ENCODE measurements at places on chromosomes 16 and 17.

DNA sequence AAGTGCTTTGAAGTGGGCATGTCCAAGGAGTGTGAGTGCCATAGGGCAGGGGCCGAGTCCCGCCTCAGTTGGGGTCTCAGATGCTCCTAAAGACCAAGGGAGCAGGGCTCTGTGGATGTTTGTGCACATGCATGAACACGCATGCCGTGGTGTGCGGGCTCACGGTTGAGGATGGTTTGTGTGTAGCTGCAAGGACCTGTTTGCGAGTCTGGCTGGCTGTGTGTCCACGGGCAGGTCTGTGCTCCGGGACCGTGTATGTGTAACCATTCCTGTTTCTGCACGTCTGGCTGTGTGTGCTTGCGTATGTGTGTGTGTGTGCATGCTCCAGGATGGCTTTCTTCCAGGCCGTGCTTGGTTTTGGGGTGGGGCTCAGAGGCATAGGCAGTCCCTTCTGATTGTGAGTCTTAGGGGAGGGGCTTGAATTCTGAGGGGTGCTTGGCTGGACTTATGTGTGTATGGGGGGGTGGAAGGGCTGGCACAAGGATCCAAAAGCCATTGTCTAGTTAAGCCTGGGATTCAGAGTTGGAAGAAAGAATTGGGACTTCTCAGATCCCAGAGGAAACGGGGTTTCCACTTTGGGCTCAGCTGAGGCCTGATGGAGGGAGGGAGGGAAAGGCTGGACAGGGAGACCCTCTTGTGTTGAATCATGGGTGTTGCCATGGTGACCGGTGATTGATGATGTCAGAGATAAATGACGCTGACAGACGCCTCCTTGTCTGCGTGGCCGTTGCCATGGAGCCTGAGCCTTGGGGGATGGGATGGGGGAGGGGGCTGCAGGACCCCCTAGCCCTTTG, 14.4 kb downstream of the GJD3 start:
- DNase-seq = no peak
- H3K4me3 ChIP-seq = no peak overlapping the region
- H3K27me3 ChIP-seq = no peaks in the 10 kb centered on the region
- H3K27ac ChIP-seq = peak overlapping the region; percentile 23
- H3K36me3 ChIP-seq = peaks cover 65% of the 10 kb centered on the region

DNA sequence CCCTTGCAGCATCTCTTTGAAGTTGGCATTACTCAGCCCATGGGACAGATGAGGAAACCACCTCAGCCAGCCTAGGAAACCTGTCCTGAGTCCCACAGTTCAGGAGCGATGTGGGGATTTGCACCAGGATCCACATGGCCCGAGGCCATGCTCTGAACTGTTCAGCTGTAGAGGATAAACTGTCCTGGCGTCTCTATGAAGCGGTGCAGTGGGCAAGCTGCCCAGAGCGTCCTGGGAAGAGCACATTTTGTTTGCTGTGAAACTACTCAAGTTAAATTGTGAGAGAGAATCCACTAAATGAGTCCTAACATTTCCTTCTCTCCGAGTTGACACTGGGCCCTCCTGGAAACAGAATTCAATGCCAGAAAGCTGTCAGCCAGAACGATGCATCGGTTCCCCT, 276.6 kb upstream of the TNRC6C start:
- H3K4me1 ChIP-seq = no peaks in the 10 kb centered on the region
- DNase-seq = no peak
- no peak overlapping the region for H3K27ac ChIP-seq
- H3K27me3 ChIP-seq = no peaks in the 10 kb centered on the region

- peaks cover 15% of the 10 kb centered on the region for H3K4me1 ChIP-seq
- no peak for DNase-seq
- H3K36me3 ChIP-seq = peaks cover 51% of the 10 kb centered on the region
These were observed 45.3 kb downstream of the BRD7 start for GRCh38 chr16:50323335-50324011.

DNA sequence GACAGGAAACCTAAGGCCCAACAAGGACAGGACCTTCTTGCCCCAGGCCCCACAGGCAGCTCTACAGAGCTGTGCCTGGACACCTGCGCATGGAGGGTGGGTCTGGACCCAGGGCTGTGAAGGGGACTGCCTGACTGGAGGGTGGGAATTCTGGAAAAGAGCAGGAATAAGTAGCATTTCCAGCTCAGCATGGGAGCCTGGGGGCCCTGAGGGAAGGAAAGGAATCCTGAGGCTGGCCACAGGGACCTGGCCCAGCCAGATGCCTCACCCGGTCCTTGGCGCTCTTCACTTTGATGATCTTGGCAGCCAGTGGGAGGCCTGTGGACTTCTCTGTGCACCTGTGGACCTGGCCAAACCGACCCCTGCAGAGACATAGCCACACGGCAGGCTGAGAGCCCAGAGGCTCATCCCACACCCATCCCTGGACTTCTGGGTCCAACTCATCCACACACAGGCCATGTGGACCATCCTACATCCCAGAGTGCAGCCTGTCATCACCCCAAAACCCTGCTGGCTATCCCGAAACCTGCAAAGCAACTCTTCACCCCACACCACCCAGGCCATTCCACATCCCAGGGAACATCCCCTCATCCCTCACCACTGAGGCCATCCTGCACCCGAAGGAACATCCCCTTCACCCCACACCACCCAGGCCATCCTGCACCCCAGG, 18.7 kb downstream of the MYLK3 start:
- no peaks in the 10 kb centered on the region for H3K27me3 ChIP-seq
- no peak overlapping the region for H3K27ac ChIP-seq
- no peaks in the 10 kb centered on the region for H3K36me3 ChIP-seq

GRCh38 chr17:59151006-59151405, 4.0 kb downstream of the SKA2 start:
- H3K4me1 ChIP-seq = peaks cover 4% of the 10 kb centered on the region
- no peaks in the 10 kb centered on the region for H3K27me3 ChIP-seq
- no peaks in the 10 kb centered on the region for H3K36me3 ChIP-seq
- H3K27ac ChIP-seq = no peak overlapping the region

DNA sequence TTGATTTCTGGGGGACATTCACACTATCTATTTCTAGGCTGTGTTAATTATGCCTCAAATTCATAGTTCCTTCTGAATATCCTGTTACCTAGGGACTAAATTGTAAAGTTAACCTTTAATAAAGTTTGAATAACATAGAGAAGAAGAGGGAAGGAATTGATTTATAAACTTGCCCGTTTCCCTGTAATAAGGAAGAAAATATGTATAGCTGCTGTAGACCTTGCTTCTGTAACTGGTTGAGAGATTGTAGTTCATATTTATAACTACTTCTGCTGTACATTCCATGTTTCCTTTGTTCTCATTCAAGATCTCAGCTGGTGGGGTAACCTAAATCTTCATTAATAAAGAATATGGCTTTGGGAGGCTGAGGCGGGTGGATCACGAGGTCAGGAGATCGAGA, 19.2 kb downstream of the NF1 start:
- no peak for DNase-seq
- no peaks in the 10 kb centered on the region for H3K27me3 ChIP-seq
- H3K4me3 ChIP-seq = no peak overlapping the region
- H3K4me1 ChIP-seq = no peaks in the 10 kb centered on the region
- no peaks in the 10 kb centered on the region for H3K36me3 ChIP-seq

- no peaks in the 10 kb centered on the region for H3K4me1 ChIP-seq
- H3K4me3 ChIP-seq = no peak overlapping the region
- no peak for DNase-seq
- H3K27ac ChIP-seq = no peak overlapping the region
- no peaks in the 10 kb centered on the region for H3K36me3 ChIP-seq
These were observed 39.4 kb upstream of the PHB1 start for GRCh38 chr17:49454050-49454449.

DNA sequence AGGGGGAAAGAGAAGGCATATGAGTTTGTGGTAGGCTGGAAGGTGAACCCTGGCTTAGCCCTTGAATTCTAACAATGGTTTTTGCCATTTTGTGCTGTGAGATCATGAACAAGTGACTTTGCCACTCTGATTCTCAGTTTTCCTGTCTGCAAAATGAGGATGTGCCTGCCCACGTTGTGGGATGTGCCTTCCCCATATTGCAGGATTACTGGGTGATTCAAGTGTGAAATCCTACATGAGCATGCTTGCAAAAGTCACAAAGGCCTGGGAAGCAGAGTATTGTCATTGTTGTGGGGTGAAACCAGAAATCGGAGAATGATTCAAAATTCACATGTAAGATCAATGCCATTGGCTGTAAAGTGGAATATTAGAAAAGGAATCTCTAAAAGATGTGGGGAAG, 28.6 kb upstream of the TVP23A start:
- no peaks in the 10 kb centered on the region for H3K36me3 ChIP-seq
- no peak overlapping the region for H3K4me3 ChIP-seq
- H3K4me1 ChIP-seq = no peaks in the 10 kb centered on the region
- no peaks in the 10 kb centered on the region for H3K27me3 ChIP-seq

- no peaks in the 10 kb centered on the region for H3K27me3 ChIP-seq
- no peak overlapping the region for H3K27ac ChIP-seq
- no peaks in the 10 kb centered on the region for H3K4me1 ChIP-seq
- no peak for DNase-seq
- H3K36me3 ChIP-seq = no peaks in the 10 kb centered on the region
- no peak overlapping the region for H3K4me3 ChIP-seq
These were observed 18.2 kb upstream of the METTL2A start for GRCh38 chr17:62405451-62405850.

GRCh38 chr17:76405607-76405966, 21.2 kb downstream of the SPHK1 start:
- no peaks in the 10 kb centered on the region for H3K27me3 ChIP-seq
- no peak overlapping the region for H3K27ac ChIP-seq
- no peak overlapping the region for H3K4me3 ChIP-seq
- H3K4me1 ChIP-seq = no peaks in the 10 kb centered on the region
- DNase-seq = no peak

GRCh38 chr17:4998027-4998731, 429 bp downstream of the KIF1C start:
- H3K36me3 ChIP-seq = peaks cover 15% of the 10 kb centered on the region
- H3K27me3 ChIP-seq = no peaks in the 10 kb centered on the region
- H3K27ac ChIP-seq = peak overlapping the region; percentile 66
- H3K4me1 ChIP-seq = peaks cover 20% of the 10 kb centered on the region

Measured in effector memory CD4-positive, alpha-beta T cell (primary cell).